ENCODE measurements at places on chromosomes 7 and 10. TPM values are rescaled to one million over a fixed set of nuclear protein-coding genes. Genes with fewer than 3 reads are reported as not detected.

DNA sequence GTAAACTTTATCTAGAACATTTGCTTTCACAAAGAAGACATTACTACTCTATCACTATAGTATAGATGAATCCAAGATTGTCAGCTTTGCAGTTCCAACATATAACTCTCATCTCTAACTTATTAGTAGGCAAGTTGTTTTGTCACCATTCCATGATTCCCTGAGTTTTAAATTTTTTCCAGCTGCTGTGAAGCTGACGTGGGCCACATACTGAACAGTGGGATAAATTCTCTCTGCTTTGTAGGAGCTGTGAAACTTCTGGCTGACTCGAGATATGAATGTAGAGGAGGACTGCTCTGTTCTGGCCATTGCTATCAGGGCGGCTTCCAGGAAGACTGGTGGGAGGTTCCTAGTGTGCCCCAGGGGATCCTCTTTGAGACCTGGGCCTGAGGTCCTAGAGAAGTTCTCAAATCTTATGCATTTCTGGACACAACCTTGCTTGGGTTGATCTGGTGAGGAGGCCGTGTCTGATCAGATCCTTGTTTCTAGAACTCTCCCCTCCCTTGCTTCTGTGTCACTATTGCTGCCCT, 58.0 kb downstream of the LSMEM1 start:
- no peaks in the 10 kb centered on the region for H3K27me3 ChIP-seq
- H3K4me1 ChIP-seq: no peaks in the 10 kb centered on the region
- H3K36me3 ChIP-seq: no peaks in the 10 kb centered on the region

- H3K4me1 ChIP-seq: peaks cover 36% of the 10 kb centered on the region
- H3K4me3 ChIP-seq: no peak overlapping the region
- no peaks in the 10 kb centered on the region for H3K27me3 ChIP-seq
- no peak overlapping the region for H3K27ac ChIP-seq
These were observed 40.7 kb upstream of the FMC1 start for GRCh38 chr7:139300390-139300789.

The STMP1 gene
- total RNA-seq: 14.4 TPM

DNA sequence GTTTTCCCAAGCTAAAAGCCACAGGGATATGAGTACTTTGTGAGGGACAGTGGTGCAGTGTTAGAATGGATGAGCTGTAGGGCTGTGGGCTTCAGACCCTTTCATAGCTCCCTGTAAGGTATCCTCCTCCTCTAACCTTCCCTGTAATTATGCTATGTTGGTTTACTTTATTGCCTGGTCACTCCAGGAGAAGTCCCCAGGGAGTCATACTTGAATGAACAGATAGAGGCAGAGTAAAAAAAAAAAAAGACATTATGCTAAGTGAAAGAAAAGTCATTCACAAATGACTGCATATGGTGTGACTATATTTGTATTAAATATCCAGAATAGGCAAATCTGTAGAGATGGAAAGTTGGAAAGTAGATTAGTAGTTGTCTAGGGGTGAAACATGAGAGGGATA, 434.4 kb downstream of the AUTS2 start:
- no peaks in the 10 kb centered on the region for H3K4me1 ChIP-seq
- no peak overlapping the region for H3K4me3 ChIP-seq
- no peak overlapping the region for H3K27ac ChIP-seq
- no peak for DNase-seq
- H3K27me3 ChIP-seq: no peaks in the 10 kb centered on the region

The THSD7A gene
- 1.3 TPM for total RNA-seq

- H3K27ac ChIP-seq: no peak overlapping the region
- no peaks in the 10 kb centered on the region for H3K4me1 ChIP-seq
- no peaks in the 10 kb centered on the region for H3K36me3 ChIP-seq
- no peak for DNase-seq
- no peak overlapping the region for H3K4me3 ChIP-seq
These were observed 180.8 kb downstream of the JAZF1 start for GRCh38 chr7:27999829-28000228.

The ADAMTS14 gene
- 0.18 TPM for total RNA-seq

The ATG9B gene
- not detected for total RNA-seq

The LEP gene
- total RNA-seq: not detected

The C10orf105 gene
- total RNA-seq: 0.05 TPM

The PPP1R3C gene
- 158 TPM for total RNA-seq

GRCh38 chr7:154338701-154339506, 286.7 kb downstream of the DPP6 start:
- H3K4me1 ChIP-seq: no peaks in the 10 kb centered on the region
- no peaks in the 10 kb centered on the region for H3K36me3 ChIP-seq
- DNase-seq: no peak
- H3K4me3 ChIP-seq: no peak overlapping the region

DNA sequence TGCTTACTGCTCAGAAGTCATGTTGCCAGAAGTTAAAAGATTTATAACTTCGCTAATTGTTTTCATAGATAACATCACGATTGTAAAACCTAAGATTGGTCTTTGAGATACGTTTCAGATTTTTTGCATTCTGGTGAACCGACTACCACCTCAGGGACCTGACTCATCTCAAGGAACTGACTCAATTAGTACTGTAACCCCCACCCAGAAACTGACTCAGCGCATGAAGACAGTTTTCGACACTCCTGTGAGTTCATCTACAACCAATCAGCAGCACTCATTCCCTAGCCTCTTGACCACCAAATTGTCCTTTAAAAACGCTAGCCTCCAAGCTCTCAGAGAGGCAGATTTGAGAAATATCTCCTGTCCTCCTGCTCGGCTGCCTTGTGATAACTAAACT, 72.3 kb downstream of the ELMO1 start:
- H3K36me3 ChIP-seq: no peaks in the 10 kb centered on the region
- no peaks in the 10 kb centered on the region for H3K27me3 ChIP-seq
- no peaks in the 10 kb centered on the region for H3K4me1 ChIP-seq
- H3K27ac ChIP-seq: no peak overlapping the region

- H3K27ac ChIP-seq: no peak overlapping the region
- H3K27me3 ChIP-seq: no peaks in the 10 kb centered on the region
- H3K4me1 ChIP-seq: no peaks in the 10 kb centered on the region
- H3K36me3 ChIP-seq: peaks cover 2% of the 10 kb centered on the region
- no peak overlapping the region for H3K4me3 ChIP-seq
- DNase-seq: no peak
These were observed 6.9 kb downstream of the HKDC1 start for GRCh38 chr10:69226919-69227450.

DNA sequence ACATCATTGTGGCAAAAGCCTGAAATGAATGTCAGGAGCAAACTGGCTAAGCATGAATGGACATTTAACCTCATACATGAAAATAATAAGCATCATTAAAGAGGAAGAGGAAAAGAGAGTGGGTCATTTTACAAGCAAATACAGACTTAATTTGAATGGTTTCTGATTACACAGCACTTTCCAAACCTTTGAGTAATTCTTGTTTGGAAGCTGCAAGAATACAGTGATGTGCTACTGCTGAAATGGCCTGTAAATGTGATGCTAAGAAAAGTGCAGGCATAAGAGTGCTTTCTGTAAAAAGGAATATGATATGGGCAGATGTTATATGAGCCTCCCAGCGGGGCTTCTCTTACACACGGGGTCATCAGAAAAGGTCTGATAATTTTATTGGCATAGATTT, 30.2 kb downstream of the TAS2R16 start:
- no peaks in the 10 kb centered on the region for H3K36me3 ChIP-seq
- H3K27me3 ChIP-seq: no peaks in the 10 kb centered on the region
- no peak overlapping the region for H3K4me3 ChIP-seq
- no peak overlapping the region for H3K27ac ChIP-seq
- no peak for DNase-seq

DNA sequence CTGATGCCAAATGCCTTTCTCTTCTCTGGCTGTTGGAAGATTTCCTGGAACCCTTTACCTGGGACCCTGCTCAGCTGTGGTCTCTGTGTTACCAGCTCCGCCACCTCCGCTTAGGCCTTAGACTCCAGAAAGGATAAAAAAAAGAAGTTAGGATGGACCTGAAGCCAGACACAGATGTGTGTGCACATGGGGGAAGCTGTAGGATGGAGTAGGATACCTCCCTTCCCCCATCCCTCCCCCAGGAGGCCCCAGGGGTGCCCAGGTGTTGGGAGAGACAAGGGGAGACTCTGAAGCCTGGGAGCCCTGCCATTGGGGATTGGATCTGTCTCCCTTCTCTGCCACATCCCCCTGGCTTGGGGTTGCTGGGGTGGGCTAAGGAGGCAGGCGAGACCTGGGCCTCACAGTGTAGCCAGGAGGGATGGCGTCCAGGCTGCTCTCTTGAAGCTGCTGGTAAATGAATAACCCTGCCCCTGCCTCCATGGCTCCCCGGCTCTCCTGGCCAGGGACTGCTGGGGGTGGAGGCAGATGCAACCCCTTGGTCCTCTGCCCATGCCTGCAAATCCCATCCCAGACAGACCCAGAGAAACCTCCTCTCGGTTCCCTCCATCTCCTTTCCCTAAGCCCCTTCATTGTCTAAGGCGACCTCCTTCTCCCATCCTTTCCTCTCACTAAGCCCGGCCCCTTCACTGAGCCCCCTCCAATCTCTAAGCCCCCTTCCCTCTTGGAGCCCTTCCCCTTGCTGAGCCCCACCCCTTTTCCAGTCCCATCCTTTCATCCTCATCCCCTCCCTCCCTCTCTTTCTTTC, 8.0 kb downstream of the CLDN3 start:
- H3K4me1 ChIP-seq: no peaks in the 10 kb centered on the region
- H3K4me3 ChIP-seq: no peak overlapping the region
- H3K36me3 ChIP-seq: no peaks in the 10 kb centered on the region

The AKR1D1 gene
- 332 TPM for total RNA-seq

DNA sequence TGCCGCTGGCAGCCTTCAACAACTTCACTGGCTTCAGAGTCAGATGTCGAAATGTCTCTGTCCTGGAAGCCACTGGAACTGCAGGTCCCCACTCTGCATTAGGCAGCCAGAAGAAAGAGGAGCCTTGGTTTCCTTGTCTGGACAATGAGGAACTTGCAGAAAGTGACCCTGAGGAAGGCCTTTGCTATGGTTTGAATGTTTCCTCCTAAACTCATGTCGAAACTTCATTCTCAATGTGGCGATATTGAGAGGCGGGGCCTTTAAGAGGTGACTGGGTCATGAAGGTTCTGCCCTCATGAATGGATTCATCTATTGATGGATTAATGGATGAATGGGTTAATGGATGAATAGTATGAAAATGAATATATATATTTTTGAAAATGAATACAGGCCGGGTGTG, 61.6 kb upstream of the GPR26 start:
- H3K4me1 ChIP-seq: no peaks in the 10 kb centered on the region
- no peak overlapping the region for H3K27ac ChIP-seq
- no peaks in the 10 kb centered on the region for H3K36me3 ChIP-seq
- no peaks in the 10 kb centered on the region for H3K27me3 ChIP-seq
- DNase-seq: no peak
- H3K4me3 ChIP-seq: no peak overlapping the region

DNA sequence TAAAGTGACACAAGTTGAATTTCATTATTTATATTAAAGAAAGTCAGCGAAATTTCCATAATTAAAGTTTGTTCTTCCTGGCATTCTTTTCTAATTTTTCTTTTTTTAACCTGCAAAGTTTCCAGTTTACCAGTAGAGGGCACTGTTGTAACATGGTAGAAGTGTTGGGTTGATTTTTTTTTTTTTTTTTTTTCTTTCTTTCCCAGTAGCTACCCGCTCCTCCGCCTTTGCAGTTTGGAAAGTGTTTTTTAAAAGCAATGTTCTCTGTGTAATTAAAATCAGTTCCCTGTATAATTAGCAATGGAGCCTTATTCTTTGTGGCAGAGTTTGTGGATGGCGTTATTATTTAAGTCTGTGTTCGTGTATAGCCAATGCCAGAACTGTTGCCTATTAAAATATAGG, 53.7 kb downstream of the TAF3 start:
- no peaks in the 10 kb centered on the region for H3K4me1 ChIP-seq
- no peak overlapping the region for H3K27ac ChIP-seq
- no peaks in the 10 kb centered on the region for H3K36me3 ChIP-seq
- no peak for DNase-seq
- peak overlapping the region; percentile 18 for H3K4me3 ChIP-seq

The MSMB gene
- total RNA-seq: not detected

DNA sequence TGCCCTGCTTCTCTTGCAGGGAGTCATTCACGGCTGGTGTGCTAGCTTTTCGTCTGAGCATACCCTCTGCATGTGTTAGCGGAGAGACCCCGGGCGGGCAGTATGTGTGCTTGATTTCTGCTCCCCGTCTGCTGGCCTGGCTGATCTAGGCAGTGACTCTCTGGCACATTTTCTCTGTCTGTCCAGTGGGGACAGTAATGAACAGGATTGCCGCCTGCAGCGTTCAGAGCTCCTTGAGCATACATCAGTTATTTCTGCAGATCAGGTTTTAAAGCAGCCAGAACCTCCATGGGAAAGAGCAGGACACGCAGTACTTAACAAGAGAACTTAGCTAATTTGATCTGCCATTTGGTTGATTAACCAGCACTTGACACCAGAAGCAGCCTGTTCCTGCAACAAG, 242.5 kb downstream of the CELF2 start:
- no peaks in the 10 kb centered on the region for H3K4me1 ChIP-seq
- H3K27ac ChIP-seq: no peak overlapping the region
- DNase-seq: no peak

- no peaks in the 10 kb centered on the region for H3K4me1 ChIP-seq
- no peak overlapping the region for H3K4me3 ChIP-seq
- no peak for DNase-seq
- no peaks in the 10 kb centered on the region for H3K27me3 ChIP-seq
- H3K36me3 ChIP-seq: no peaks in the 10 kb centered on the region
- no peak overlapping the region for H3K27ac ChIP-seq
These were observed 91.8 kb downstream of the SNX13 start for GRCh38 chr7:17848516-17848915.

The CYP17A1 gene
- total RNA-seq: 1.2 TPM

The GSTO2 gene
- 2.3 TPM for total RNA-seq

The SPDYE9 gene
- total RNA-seq: not detected

The ARHGEF5 gene
- 18.2 TPM for total RNA-seq

DNA sequence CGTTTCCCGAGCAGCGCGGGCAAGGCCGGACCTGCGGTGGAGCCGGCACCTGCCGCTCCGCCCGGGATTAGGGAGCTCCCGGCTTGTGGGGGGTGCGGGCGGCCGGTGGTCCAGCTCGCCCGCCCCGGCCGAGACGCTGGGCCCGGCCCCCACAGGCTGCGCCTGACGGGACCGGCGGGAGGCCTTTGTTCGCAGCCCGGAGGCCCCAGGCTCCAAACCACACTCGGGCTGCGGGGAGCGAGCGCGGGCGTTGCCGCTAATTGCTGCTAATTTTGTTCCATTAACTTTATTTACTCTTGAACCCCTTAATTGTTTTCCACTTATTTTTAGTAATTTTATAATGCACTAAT, 9.6 kb downstream of the UNCX start:
- peaks cover 22% of the 10 kb centered on the region for H3K27me3 ChIP-seq
- H3K36me3 ChIP-seq: no peaks in the 10 kb centered on the region
- H3K4me1 ChIP-seq: no peaks in the 10 kb centered on the region
- no peak for DNase-seq
- H3K4me3 ChIP-seq: no peak overlapping the region

DNA sequence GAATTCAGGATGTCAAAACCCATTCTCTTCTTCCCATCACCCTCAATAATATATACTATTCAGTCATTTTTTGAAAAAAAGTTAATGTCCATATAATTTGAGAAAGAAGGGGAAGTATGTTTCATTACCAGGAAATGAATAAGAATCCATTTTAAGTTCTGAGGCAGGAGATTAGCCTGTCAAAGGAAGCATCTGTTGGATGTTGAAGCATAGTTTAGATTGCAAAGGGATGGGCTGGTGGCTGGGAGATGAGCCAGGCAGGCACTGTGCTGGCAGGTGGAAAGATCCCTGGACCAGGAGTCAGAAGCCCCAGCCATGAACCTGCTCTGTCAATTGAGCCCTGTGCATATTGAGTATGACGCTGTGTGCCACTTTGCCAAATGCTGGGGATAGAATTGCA, 48.4 kb upstream of the CRTAC1 start:
- H3K4me1 ChIP-seq: no peaks in the 10 kb centered on the region
- no peaks in the 10 kb centered on the region for H3K36me3 ChIP-seq

Data from right lobe of liver (tissue), 6 donors.